T-helper 2 cell (primary cell): ENCODE measurements at places on chromosomes 11 and 22.

GRCh38 chr11:30549565-30549964, 36.6 kb downstream of the MPPED2 start:
- no peak for DNase-seq

DNA sequence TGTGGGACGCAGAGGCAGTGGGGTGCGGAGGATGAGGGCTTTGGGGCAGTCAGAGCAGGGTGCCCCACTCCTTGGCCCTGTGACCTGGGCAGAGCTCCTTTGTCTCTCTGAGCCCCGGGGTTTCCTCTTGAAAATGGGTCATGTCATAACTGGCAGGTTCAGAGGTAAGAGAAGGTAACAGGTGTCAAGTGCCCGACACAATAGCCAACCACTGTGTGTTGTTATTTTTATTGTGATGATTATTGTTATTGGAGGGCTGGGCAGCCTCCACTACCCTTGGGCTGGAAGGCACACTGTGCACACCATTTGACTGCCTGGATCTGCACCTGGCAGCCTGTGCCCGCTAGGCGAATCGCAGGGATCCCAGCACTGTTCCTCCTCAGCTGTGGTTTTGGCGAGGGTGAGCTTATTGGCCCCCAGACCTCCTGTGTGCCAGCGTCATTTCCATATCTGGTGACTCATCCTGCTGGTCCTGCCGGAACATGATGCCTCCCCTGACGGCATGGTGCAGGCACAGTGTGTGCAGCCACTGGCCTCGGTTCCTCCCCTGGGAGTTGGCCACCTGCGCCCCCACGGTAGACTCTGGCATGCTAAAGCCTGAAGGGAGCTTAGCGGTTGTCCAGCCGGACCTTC, 15.4 kb upstream of the SOX10 start:
- DNase-seq, result no peak

DNA sequence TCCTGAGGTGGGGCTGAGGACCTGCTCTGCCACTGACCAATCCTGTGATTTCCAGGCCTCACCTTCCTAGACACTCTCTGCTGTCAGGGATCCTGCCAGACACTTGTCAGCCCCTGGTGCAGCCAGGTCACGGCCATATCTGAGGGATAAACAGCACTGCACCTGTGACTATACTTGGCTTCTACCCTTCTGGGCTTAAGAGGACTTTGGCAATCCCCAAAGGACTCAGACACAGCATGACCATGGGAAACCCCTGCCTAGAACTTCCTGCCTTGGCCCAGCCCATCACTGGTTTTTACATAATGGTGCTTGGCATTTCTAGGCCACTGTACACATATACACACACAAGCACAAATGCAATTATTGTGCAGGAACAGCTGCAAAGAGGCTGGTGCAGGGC, 11.6 kb upstream of the OLFML1 start:
- DNase-seq, result no peak

- no peak for DNase-seq
These were observed 42.8 kb downstream of the SHISAL1 start for GRCh38 chr22:44269757-44270555.

DNA sequence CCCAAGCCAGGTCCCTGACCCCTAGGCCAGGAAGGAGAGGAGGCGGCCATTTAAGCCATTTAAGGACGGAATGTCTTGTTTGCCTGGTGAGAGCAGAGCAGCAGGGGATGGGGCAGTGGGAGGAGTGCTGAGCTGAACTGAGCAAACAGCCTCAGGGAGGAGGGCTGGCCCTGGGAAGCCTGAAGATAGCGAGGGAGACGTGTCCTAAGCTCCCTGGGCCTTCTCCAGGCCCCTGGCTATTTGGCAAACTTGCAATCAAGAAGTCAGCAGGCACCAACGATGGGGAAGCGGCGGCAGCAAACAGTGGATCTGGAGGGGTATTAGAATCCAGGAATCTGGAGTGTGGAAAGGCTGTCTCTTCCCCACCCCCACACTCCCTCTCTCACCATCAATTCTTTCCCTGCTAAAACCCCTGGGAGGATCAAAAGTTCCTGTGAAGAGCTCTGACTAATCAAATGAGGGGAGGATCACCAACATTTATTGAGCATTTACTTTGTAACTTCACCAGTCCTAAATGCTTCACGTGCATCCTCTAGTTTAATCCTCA, 8.8 kb downstream of the BCL9L start:
- no peak for DNase-seq

GRCh38 chr22:43750751-43751150, 61.4 kb downstream of the EFCAB6 start:
- DNase-seq, result no peak

DNA sequence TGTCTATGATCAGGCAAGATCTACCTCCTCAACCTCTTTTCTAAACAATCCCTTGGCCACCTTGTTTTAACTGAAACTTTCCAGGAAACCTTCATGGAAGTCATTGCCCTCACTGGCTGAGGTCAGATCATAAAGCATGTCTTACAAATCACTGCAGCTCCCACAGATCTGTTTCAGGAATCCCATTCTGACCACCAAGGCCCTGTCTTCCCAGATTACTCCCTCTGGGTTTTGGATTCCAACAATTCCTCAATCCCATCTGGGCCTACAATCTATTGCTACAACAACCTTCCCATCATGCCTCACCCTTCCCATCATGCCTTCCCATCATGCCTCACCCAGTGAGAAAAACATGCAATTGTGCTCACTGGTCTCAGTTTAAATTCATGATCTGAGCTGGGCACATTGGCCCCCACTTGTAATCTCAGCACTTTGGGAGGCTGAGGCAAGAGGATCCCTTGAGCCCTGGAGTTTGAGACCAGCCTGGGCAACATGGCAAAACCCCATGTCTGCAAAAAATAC, 15.9 kb downstream of the ADAMTS15 start:
- DNase-seq, result no peak

- DNase-seq, result no peak
These were observed 44.9 kb downstream of the ARRB1 start for GRCh38 chr11:75306529-75306928.

DNA sequence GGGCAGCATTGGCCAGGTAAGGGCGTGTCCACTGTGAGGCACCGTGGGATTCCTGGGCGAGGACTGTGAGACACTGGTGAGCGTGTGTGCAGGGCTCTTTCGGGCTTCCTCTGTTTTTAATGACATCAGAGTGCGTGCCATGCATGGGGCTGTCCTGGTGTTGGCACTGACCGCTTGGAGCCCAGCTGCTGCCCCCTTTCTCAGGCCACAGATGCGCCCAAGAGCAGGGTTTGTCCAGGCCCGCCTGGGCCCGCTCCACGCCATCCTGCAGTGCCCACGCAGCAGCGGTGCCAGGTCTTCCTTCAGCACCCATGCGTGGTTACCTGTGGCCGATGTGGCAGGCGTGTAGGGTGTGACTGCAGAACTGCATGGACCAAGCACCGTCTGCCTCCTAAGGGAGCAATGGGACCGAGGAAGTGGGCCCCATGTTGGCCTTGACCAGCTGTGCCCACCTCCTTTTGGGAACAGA, 72.3 kb upstream of the SEPTIN5 start:
- DNase-seq, result no peak

- no peak for DNase-seq
These were observed 47.5 kb downstream of the IGLL5 start for GRCh38 chr22:22935056-22935545.

DNA sequence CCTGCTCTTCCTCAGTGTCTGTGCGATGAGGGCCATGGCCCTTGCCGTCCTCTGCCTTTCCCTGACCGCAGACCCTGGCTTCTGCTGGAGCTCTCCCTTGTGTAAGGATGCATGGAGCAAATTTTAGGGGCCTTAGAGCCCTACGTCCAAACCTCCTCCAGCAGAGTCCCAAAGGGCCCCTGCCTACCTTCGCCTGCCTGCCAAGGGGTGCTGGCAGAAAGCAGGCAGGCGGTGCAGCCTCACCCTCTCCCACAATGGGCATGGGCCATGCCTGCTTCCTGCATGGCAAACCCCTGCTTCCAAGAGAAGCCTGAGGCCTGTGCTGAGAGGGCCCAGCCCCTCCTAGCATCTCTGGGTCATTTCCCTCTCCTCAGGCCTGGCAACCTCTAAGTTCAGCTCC, 71.3 kb upstream of the FGF3 start:
- DNase-seq, result no peak

DNA sequence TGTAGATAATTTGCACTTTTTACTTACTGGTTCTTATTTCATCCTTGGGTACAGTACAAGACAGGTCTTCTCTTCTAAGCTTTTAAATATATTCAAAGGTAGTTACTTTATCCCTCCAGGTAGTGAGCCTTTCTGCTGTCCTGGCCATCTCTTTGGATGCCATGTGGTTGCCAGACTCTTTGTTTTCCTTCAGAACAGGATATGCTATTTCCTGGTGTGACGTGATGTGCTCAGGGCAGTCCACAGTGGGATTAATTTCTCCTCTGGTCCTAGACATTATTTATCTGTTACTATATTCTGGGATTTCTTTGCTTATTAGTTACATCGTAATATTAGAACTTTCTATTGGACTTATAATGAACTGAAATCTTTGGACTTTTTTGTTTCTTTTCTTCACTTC, 63.7 kb downstream of the PPP6R3 start:
- DNase-seq, result no peak

DNA sequence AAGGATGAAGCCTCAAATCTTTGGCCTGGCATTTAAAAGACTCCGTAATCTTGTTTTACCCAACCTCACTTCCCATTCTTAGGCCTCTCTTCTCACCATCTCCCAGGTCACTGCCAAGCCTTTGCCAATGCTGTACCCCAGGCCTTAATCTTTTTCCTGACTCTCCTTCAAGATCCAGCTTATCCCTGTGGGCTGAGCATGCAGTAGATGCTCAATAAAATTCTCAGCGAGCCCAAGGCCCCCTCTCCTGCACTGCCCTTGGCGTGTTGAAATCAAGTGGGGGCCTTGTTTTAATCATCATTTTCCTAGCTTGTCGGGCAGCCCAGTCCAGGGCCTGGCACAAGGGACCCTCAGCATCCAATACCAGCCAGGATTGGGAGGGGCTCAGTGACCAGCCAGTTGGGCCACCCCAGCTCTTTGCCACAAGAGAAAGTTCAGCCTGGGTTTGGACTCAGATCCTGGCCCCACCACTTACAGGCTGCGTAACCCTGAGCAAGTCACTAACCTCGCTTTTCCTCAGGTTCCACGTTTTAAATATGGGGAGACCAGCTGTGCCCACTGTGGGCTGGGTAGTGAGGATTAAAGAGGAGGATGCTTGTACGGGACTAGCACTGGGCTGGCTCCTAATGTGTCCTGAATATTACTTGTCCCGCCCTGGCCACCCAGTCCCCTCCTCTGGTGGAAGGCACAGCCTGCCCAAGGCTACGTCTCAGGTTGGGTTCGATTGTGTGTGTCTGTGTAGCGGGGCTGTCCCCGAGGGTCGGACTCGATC, 943 bp upstream of the YWHAH start:
- no peak for DNase-seq

DNA sequence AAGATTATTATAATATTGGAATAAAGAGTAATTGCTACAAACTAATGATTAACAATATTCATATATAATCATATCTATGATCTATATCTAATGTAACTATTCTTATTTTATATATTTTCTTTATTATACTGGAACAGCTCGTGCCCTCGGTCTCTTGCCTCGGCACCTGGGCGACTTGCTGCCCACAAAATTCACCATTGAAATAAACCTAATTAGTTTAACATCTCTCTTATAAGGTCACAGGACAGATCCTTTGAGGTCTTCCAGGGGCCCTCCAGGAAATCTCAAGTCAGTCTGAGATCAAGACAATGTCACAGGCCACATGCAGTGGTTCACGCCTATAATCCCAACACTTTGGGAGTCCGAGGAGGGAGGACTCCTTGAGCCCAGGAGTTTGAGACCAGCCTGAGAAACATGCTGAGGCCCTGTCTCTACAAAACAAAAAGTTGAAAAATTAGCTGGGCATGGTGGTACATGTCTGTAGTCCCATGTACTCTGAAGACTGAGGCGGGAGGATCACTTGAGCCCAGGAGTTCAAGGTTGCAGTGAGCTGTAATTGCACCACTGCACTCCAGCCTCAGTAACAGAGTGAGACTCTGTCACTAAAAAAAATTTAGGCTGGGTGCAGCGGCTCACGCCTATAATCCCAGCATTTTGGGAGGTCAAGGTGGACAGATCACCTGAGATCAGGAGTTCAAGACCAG, 6.6 kb upstream of the TXNRD2 start:
- DNase-seq, result no peak

DNA sequence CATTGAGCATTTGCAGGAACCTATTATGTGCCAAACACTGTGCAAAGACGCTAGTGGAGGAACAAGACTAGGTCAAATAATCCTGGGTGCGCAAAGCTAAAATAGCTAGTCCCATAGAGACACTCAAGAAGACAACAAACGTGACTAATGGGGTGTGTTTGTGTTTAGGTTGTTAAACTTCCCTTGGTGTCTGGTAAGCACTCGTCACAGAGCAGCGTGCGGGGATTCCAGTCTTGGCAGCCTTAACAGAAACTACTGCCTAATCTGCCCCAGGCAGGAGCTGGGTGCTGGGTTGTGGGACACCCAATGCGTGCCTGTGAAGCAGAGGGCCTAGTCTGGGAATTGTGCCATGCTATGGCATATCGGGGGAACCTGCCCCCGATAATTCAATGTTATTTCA, 10.8 kb upstream of the CALCB start:
- no peak for DNase-seq

DNA sequence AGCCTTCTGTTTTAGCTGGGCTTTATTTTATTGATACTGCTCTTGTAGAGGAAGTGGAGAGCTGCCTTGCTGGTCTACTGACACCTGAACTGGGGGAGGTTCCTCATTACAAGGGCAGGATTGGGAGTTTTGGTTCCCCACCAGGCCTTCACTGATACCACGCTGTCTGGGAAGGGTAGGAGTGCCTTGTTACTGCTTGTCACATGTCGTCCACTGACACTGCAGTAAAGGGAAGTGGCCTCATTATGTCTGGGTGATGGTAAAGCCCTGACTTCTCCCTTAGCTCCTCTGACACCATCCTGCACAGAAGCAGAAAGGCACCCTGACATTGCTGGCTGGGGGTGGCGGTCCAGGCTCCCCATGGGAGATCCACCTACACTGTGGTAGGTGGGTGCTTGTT, 38.7 kb upstream of the ELF5 start:
- DNase-seq, result no peak
